OCI-LY7 (cell line): ENCODE measurements at places on chromosomes 2 and 18.

- no peak for DNase-seq
These were observed 245.0 kb downstream of the FAM210A start for GRCh38 chr18:13481331-13481730.

- no peak for DNase-seq
These were observed 49.8 kb upstream of the OTX1 start for GRCh38 chr2:63000801-63001200.

- DNase-seq = no peak
These were observed 4.8 kb downstream of the GCFC2 start for GRCh38 chr2:75705921-75706320.

- no peak for DNase-seq
These were observed 328.2 kb upstream of the CNTNAP5 start for GRCh38 chr2:123696799-123697410.

GRCh38 chr2:39990335-39990900, 211.4 kb upstream of the THUMPD2 start:
- no peak for DNase-seq

DNA sequence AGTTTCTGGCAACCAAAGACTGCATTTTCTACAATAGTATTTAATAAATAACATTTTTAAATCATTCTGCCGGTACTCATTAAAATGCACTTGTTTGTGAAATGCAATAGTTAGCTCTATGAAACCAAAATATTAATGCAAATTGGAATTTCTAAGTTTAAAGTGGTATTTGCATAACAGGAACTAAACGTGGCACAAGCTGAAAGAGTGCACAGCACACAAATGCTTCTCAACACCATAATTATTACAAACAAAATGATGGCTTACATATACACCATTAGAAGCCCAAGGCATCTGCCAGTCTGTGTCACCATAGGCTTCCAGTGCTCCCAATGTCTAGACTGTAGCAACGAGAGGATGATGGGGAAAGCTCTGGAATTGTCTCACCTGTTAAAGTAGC, 280.5 kb downstream of the TCF4 start:
- no peak for DNase-seq

- DNase-seq = peak; percentile 56
These were observed 142.0 kb downstream of the TSN start for GRCh38 chr2:121897335-121897970.

DNA sequence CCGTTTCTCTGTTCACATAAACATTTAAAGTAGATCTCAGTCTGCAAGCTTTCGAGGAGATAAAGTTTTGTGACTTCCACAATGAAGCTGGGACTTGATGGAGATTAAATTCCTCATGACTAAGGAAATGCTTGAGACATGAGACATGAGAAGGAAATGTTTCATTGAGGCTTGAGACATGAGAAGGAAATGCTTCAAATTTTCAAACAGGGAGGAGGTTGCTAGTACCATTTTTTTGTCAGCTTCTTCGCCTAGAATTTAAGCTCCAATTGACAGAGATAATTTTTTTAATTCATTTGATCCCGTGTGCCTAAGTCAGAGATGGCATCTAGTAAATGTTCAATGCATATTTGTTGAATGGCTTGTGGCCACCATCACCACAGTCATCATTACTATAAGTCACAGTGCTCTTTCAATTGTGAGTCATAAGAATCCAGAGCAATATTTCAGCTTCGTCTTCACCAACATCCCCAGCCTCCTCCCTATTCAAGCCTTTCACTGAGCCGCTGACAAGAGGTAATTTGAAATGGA, 543 bp upstream of the MARCHF4 start:
- no peak for DNase-seq

GRCh38 chr2:192123847-192124246, 70.9 kb downstream of the TMEFF2 start:
- DNase-seq = no peak

GRCh38 chr2:142722569-142722968, 154.9 kb upstream of the KYNU start:
- DNase-seq = no peak

DNA sequence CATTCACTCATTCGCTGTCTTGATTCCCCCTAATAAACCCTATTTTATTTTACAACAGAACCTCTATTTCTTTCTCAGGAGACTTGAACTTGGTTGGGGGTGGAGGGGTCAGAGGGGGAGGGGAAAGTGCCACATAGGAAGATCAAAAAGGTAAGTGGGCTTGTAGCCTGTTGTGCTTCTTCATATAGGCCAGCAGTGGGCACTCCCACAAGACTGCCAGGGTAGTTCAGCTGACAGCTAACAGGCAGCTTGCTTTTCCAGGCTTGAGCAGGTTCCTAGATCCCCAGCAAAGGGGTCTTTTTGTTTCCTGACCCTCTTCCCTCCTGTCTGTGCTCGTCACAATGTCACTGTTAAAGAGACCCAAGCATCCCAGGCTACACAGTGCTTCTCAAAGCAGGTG, 829 bp upstream of the KIAA2012 start:
- peak; percentile 8 for DNase-seq

DNA sequence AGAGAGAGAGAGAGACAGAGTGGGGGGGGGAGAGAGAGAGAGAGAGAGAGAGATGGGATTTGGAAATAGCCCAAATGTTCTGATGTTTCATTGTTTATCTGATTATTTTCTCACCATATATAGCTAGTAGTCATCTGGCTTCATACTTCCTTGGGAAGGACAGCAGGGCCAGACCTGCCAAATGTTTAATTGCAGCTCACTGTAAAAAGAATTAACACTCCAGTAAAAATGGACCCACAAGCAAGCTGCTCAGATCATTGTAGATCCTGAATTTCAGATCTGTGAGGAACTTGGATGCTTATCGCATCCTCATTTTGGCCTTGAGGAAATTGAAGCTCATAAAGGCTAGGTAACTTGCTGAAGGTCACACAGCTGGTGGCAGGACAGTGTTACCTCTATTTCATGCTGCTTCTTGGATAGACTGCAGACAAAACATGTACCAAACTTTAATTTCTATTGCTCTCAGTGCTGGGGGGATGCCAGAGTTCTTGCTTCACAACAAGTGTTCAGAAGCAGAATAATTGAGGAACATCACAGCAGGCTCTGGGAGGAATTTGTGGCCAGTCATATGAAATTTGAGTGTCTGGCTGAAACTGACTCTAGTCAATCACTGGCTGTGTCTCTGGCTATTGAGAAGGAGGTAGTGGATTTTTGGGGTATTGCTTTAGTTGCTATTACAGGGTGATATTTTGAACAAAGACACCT, 223.5 kb downstream of the PIK3C3 start:
- DNase-seq = no peak

- DNase-seq = no peak
These were observed 10.2 kb downstream of the RALB start for GRCh38 chr2:120262761-120263428.

DNA sequence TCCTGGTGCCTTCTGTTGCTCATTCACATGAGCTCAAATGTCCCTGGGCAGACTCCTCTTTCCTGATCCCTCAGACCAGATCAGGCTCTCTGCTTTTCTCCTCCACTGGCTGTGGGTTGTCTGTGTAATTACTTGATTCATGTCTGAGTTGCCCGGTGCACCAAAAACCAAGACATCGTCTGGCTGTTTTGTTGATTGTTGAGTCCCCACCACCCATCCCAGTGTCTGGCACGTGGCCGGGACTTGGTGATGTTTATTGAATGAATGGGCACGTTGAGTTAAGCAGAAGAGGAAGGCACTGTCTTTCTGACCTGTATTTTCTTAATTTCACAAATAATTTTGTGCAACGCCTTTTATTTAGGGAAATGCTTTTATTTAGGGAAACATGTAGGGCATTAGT, 499.1 kb upstream of the HS6ST1 start:
- no peak for DNase-seq
